Muscle of leg (tissue), 16 donors: ENCODE measurements at places on chromosomes 13 and 19. TPM values are rescaled to one million over a fixed set of nuclear protein-coding genes. Genes with fewer than 3 reads are reported as not detected.

The DMKN gene
- polyA plus RNA-seq, result 2.7 TPM

The FFAR2 gene
- 0.17 TPM for polyA plus RNA-seq

The PSG7 gene
- 0.12 TPM for polyA plus RNA-seq

The MAP2K2 gene
- 120 TPM for polyA plus RNA-seq

The NLRP11 gene
- not detected for polyA plus RNA-seq
